ENCODE measurements at places on chromosomes 6 and 20.

- no peak for DNase-seq
Observed at GRCh38 chr6:57173056-57173885, 1.1 kb downstream of the BAG2 start.

DNA sequence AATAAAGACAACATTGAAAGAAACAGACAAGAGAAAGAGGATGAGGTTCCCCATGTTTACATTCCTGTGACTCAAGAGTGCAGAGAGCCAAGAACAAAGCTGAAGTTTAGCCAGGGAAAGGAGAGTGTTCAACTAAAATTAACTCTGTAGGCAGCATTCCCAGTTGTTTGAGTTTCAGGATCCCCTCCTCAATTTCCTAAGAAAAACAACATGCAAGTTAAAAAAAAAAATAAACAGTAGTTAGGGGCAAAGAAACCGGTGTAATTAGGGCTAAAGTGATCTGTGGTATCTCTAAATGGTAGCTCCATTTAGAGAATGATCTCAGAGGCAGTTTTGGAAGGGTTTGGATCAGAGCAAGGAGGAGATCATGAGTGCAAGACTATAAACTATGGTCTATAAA is 30.9 kb upstream of the RAB23 start:
- no peak for DNase-seq

DNA sequence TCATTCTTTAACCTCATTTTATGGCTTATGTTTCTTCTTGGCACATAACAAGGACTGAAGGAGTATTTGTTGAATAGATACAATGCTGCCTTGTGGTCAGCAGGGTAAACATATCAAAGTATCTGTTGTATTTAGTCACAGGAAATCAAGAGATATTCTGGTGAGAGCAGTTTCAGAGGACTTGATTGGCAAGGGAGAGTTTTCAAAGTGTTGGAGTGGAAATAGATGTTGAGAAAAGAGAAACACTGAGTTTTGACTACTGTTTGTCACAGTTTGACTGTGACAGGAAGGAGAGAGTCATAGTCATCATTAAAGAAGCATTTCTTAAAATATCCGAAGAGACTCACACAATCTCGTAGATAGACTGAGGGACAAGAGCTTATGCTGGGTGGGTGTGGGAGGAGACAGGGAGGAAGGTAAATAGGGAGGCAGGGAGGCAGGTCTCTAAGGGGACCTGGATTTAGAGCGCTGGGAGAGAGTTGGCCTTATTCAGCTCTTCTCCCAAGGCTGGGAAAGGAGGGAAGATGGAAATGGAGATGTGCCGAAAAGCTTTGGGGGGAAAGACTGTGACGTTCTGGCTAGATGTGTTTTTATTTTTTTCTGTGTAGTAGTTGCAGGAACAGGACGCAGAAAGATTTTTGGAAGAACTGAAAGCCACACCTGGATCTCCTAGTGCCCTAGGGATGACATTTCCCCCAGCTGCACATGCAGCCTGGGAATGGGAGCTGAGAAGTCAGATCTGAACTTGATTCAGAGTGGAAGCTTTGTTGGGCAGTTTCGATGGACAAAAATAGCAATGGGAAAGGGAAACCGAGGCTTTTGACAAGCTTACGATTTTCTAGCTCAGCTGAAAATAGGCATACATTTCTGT is 65.0 kb upstream of the IFNGR1 start:
- DNase-seq = no peak

GRCh38 chr6:143276436-143276835 is 174.1 kb downstream of the ADAT2 start:
- no peak for DNase-seq

DNA sequence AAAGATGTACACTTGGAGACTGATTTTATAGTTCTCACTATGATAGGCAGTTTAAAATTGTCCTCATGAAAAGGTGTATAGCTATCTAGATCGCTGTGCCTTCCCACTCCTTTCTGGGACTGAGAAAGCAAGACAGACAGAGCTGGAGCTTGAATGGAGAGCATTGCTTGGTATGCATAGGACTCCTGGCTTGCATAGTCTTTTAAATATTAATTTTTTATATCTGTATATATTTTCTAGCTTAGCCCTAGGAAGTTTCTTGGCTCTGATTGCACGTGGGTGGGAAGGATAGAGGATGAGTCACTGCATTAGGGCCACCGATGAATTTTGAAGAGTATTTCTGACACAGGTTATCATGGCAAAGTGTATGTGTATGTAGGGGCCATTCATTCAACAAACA is 150.0 kb upstream of the SPACA1 start:
- no peak for DNase-seq

DNA sequence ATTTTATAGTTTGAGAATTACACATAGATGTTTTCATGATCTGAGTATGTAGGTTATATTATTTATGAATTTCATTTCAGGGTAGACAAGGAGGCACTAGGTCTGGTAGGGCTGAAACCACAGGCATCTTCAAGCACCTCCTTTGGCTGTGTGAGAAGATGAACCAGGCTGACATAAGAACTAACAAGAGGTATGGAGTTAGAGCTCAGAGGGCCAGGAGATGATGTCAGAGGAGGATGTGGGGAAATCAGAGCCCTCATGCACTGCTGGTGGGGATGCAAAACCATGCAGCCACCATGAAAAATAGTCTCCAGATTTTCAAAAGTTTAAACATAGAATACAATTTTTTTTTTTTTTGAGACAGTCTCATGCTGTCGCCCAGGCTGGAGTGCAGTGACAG is 13.6 kb upstream of the RIPOR3 start:
- no peak for DNase-seq

- peak; percentile 72 for DNase-seq
Observed at GRCh38 chr20:33697129-33697528, 10.9 kb upstream of the E2F1 start.

GRCh38 chr20:62923669-62924441 is 2.5 kb downstream of the DIDO1 start:
- no peak for DNase-seq

- no peak for DNase-seq
Observed at GRCh38 chr20:11445891-11446290, 471.8 kb upstream of the BTBD3 start.

GRCh38 chr6:160005211-160005610 is 36.3 kb downstream of the IGF2R start:
- no peak for DNase-seq

- DNase-seq = no peak
Observed at GRCh38 chr20:19602675-19603375, 155.2 kb upstream of the RIN2 start.

DNA sequence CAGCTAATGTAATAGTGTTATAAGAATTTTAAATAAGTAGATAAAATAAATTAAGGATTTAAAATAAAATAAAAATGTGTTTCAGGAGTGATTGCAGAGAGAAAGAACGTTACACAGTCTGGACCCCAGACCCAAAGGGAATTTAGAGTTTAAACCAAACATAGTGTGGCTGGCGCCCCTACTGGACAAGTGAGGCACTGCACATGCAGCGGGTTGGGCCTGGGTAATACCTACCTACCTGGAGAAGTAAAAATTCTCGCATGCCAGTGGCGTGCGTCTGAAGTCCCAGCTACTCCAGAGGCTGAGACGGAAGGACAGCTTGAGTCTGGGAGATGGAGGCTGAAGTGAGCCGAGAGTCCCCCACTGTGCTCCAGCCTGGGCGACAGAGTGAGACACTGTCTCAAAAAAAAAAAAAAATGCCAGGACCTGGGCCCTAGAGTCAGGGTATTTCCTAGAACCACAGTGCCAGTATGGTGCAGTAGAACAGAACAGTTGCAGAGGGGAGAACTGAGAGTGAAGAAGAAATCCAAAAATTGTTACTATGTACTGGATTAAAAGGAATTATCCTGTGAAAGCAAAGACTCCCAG is 71.4 kb upstream of the TCF21 start:
- DNase-seq = no peak

- no peak for DNase-seq
Observed at GRCh38 chr6:139954463-139955071, 580.1 kb upstream of the CITED2 start.

DNA sequence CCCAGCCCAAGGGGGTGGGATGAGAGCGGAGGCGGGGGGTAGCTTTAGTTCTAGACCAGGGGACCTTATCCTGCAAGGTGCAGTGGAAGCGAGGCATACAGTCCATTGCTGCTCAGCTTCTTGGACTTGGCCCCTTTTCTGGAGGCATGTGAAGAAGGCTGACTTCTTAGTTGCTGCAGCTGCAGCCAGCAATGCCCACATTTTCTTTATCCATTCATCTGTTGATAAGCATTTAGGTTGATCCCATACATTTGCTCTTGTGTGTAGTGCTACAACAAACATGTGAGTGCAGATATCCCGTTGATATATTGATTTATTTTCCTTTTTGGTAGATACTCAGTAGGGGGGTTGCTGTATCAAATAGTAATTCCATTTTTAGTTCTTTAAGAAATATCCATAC is 461.2 kb upstream of the IMPG1 start:
- DNase-seq = no peak

Data from posterior cingulate gyrus (tissue), 11 donors.